ENCODE measurements at places on chromosomes 11 and 22.

DNA sequence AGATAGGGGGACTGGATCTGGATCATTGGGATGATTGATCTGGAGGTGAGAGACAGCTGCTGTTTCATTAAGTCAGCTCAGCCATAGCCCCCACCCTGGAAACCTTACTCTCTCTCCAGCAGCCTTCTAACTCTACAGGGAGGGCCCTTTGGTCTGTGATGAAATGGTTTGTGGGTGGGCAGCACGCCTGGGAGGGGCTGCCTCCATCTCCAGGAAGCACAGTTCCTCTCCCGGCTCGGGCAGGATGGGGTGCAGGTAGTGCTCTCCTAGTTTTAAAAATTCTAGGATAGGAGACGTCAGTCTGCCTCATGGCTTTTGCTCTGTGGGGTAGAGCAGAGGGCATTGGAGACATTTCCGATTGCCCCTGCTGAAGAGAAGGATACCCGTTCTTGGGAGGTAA lies 89.7 kb downstream of the CEP164 start:
- no peak for DNase-seq

- DNase-seq = no peak
These were observed 5.0 kb downstream of the HSPA8 start for GRCh38 chr11:123056835-123057491.

GRCh38 chr11:119892311-119892808 lies 163.4 kb upstream of the NECTIN1 start:
- no peak for DNase-seq

DNA sequence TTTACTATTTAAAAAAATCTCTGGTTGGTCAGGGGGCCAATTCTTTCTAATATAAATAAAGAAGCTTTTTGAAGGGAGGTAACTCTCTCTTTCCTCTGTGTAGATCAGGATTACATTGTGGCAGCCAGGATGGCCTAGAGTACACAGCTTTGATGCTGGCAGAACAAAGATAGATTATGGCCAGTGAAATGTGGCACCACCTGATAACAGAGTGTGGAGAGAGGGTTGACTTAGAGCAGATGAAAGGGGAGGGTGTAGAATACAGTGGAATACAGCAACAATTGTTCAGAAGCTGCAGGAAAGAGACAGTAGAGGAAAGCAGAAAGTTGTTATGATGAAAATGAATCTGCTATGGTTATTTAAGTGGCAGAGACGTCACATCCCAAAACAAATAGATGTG lies 99.0 kb downstream of the FAR1 start:
- no peak for DNase-seq

- DNase-seq = peak; percentile 69
These were observed 615 bp downstream of the ANO5 start for GRCh38 chr11:22193348-22194051.

DNA sequence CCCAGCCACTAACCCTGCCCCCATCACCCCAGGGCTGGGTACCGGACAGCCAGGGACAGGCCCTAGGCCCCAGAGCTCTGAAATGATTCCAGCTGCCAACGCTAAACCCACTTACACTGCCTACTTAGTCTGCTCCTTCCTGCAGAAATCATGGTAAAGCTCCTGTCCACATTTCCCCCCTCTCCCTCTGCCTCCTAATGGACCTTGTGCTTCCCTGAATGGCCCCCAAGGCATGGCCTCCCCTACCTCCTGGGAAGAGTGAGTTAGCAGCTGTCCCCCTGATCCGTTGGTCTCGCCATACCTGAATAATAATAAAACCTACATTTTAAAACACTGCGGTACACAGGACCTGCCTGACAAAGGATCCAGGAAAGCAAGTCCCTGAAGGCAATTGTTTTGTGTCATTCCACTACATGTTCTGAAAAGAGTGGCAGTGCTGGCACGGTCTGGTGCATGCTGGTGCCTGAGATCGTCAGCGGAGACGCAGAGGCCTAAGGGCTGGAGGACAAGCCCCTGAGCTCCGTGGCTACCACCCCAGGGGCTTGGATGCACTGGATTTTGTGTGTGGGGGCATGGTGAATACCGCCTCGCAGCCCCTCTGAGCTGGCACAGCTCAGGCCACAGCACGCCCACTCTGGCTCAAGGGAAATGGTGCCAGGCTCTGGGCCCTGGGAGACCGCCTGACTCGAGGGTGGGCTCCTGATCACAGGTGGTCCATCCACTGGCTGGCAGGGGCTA lies 186.3 kb downstream of the CTTN start:
- DNase-seq = no peak

- DNase-seq = peak; percentile 66
These were observed 22.2 kb downstream of the TREH start for GRCh38 chr11:118657238-118657637.

DNA sequence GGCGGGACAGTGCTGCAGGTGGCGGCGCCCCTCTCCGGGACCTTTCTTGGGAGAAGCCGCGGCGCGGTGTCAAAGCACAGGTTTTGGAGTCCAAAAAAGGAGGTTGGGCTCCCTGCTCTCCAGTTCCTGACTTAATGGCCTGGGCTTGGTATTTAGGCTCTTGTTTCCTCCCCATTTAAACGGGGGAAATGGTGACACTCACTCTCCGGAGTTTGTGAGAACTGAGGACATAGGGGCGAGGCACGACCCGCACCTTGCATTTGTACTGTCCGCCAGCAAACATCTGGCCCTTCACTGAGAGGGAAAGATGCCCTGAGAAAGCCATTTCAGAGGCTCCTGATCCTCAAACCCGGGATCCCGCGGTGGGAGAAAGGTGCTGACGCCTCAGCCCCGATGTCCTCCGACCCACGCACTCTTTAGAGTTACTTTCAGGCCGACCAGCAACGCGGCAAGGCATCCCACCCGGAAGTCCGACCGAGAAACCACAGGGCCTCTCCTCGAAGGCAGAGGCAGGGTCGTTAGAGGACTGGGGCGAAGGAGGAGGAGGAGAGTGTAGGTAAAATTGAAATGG lies 2.9 kb upstream of the WDR74 start:
- DNase-seq = peak; percentile 85

DNA sequence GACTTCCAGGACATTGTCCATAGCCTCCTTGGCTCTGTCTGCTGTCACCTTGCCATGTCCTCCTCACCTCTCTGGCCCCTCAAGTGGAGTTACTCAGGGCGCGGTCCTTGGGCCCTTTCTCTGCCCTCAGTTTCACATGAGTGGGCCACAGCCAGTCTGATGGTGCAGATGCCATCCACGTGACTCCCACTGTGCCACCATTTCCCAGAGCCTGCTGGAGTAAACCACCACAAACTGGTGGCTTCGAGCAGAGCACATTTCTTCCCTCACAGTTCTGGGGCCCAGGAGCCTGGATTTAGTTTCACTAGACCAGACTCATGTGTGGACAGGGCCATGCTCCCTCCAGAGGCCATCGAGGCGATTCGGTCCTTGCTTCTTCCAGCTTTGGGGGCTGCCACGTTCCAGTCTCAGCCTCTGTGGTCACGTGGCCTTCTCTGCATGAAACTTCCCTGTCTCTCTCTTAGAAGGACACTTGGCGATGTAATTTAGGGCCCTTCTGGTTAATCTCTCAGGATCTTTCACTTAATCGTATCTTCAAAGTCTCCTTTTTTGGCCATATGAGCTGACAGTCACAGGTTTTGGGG lies 14.6 kb downstream of the SMARCB1 start:
- DNase-seq = no peak

DNA sequence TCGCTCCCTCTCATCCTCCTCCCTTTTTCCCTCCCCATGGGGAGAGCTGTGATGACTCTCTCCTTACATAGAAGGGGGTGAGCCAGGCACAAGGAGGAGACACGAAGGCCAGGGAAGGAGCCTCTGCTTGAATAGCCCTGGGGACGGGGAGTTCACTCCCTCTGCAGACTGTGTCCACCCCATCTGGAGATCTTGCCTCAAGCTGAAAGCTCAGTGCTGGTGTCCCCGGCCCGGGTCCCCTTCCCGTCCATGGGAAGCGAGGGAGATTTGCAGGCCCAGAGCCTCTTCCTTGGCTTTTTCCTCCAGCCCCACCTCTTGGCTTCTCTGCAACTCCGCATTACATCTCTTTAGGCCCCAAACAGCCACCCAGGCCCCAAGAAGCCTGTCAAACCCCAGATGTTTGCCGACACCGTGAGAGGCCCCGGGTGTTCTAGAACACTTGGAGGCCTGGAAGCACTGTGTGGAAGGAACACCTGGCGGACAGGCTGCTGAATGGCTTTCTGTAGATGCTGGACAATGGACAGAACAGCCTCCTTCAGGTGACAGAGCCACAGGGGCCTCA lies 32.3 kb downstream of the LINC01488 start:
- no peak for DNase-seq

DNA sequence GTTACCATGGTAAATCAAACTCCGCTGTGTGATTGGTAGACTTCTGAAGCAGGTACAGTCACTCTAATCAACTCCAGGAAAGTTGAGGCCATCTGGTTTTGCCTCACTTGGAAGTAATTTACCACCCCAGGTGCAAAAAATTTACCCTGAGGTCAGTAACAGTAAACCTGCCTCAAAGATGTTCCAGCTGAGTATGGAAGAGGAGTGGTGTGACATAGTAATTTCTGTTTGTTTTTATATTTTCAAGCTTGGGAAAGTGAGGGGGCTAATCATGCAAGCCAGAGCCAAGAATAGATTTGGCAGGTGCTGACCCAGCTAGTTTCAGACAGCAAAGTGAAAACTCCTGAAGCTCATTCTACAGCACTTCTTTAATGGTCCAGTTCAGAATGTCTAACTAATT lies 691.6 kb downstream of the NTM start:
- DNase-seq = no peak

DNA sequence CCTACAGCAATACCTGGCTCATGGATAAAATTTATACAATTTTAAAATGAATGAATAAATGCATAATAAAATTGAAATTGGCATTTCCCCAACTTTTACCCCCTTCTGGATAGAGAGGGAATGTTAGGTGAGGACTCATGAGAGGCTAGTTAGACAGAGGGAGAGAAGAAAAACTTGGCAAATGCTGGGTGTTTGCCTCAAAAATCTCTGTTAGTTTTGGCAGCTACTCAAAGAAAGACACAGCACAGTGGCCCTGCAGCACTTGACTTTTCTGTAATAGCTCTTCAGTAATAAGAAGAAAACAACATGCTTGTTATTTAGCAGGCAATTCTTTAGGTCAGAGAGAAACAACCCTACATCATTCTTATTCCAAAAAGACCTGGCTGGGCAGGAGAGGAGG lies 20.7 kb upstream of the IZUMO1R start:
- DNase-seq = no peak

DNA sequence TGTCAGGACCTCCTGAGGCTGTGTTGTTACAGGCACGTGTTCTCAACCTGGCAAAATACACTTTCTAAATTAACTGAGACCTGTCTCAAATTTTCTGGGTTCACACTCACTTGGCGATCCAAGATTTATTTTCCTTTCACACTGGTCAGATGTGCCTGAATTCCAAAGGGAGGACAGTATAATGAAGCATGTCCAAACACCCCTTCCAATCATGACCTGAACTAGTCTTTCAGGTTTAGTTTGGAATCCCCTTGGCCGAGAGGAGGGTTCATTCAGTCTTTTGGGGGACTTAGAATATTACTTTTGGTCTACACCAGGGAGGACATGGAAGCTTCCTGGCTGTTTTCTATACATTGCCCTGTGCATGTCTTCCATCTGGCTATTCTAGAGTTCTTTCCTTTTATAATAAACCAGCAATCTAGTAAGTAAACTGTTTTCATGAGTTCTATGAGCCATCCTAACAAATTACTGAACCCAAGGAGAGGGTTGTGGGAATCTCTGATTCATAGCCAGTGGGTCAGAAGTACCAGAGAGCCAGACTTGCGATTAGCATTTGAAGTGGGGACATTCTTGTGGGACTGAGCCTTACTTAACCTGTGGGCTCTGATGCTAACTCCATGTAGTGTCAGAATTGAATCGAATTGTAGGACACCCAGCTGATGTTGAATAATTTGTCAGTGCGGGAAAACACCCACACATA lies 14.8 kb upstream of the TMEM216 start:
- no peak for DNase-seq

DNA sequence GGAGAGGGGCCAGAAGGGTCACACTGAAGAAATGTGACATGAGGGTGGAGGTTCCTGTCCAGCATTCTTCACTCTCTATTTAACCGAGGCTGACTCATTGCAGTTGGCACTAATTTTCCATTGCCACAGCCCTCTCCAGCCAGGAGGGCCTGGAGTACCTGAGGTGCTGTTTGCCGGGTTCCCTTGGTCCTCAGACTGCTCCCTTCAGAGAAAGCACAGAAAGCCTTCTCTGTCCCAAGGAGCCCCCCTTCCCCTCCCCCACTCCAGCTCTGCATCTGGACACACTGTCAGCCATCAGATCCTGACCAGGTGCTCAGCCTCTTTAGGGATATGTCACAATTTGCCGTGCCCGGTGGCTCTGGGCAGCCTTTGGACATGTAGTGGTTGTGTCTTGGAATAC lies 3.2 kb upstream of the C11orf91 start:
- no peak for DNase-seq

GRCh38 chr11:129289350-129290040 lies 86.2 kb upstream of the BARX2 start:
- DNase-seq = no peak

DNA sequence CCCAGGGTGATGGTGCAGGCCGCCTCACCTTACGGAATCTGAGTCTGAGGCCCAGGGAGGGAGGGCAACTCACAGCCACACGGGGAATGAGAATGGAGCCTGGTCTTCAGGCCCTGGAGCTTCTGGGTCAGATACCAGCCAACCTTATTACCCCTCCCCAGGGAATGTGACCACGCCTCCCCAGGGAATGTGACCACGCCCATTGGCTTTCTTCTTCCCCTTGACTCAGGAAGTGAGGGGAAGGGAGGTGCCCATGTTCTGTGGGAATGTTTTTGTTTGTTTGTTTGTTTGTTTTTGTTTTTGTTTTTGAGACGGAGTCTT lies 57.5 kb upstream of the RBFOX2 start:
- no peak for DNase-seq

GRCh38 chr11:91802475-91802874 lies 422.1 kb upstream of the FAT3 start:
- DNase-seq = no peak

GRCh38 chr11:44825058-44825785 lies 98.5 kb downstream of the TSPAN18 start:
- no peak for DNase-seq

GRCh38 chr22:25183949-25184619 lies 15.6 kb upstream of the CRYBB3 start:
- no peak for DNase-seq

- DNase-seq = no peak
These were observed 4.4 kb upstream of the DAGLA start for GRCh38 chr11:61675826-61676225.

DNA sequence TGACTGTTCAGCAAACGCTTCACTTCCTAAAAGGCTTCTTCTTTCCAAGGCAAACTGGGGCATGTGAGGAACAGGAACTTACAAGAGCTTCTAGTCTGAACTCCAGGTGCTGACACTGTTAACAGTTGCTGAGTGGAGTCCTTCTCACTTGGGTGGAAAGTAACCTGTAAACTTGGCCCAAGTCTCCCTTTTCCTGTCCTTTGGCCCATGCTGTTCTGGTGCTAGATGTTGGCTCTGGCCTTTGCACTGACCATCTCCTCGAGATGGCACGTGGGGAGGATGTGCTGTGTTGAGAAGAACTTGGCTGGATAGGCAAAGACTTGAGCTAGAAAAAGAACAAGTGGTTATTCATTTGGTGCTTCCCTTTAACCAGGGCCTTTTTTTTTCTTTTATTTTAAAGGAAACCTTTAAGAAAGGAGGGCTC lies 53.6 kb downstream of the PTPRJ start:
- DNase-seq = no peak
